ENCODE measurements at places on chromosomes 16 and 17.
A peak's percentile ranks its signal among the peaks of the same experiment; 100 is the strongest.

DNA sequence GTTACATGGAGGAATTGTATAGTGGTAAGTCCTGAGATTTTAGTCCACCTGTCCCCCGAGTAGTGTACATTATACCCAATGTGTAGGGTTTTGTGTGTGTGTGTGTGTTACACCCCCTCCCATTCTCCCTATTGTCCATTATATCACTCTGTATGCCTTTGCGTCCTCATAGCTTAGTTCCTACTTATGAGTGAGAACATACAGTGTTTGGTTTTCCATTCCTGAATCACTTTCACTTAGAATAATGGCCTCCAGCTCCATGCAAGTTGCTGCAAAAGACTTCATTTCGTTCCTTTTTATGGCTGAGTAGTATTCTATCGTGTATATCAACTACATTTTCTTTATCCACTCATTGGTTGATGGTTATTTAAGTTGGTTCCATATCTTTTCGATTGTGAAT, 635 bp upstream of the FA2H start:
- no peak for DNase-seq

- no peak for DNase-seq
Measured at GRCh38 chr17:44197107-44197506, 2.6 kb downstream of the ATXN7L3 start.

DNA sequence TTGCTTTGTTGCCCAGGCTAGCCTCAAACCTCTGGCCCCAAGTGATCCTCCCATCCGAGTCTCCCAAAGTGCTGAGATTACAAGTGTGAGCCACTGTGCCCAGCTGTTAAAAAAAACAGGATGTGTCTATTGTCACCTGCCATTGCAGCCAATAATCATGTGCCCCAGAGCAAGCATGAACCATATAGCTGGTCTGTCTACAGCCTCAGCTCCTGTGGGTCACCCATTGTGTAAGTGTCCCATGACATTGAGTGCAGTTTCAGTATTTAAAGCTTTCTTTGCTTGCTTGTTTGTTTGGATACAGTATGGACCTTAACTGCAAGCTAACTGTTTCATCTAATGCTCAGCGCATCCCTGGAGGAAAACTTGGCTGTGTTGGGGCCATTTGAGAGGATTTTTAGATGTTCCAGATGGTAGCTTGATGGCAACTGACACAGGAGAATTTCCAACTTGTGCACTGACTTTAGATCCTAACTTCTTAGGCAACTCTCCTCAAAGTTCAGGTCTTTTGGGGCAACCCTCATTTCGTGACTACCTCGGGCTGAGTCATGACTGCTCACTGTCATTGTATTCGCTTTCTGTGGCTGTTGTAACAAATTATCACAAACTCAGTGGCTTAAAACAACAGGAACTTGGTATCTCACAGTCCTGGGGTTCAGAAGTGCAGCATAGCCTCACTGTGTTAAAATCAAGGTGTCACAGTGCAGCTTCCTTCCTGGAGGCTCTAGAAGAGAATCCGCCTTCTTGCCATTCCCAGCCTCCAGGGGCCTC, 30.3 kb upstream of the ADORA2B start:
- DNase-seq = no peak

DNA sequence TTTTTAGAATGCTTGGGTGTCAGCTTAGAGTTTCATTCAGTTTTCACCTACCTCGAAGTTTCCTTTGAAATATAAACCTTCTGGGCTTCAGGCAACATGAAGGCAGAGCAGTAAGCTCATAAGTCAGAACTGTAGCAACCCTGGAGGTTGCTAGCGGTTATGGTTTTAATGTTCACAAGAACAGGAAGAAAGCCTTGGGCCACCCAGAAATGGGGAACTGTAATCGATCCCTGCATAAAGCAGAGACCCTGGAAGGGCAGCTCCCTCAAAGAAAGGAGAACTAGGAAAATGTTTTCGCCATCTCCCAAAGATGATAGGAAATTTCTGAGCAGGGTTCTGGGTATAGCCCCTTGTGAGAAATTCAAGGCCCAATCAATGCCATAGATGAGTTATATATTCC, 47.8 kb upstream of the RASL10B start:
- no peak for DNase-seq

DNA sequence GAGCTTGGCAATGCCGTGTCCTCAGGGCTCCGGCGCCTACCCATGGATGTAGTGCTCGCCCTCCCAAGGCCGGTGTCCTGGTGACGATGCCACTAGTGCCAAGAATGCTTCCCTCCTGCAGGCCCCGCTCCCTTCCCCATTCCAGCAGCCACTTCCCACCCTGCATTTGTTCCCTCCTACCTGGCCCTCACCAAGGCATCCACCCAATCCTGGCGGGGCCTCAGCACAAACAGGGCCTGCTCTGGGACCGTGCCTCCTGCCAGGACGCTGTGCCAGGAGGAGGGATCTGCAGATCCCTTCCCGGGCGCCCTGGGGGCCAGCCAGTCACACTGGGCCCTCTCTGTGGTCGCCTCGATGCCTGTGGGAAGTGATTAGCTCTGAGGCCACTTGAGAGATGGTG, 25.1 kb downstream of the ABR start:
- no peak for DNase-seq

GRCh38 chr16:5041600-5042133, 7.9 kb upstream of the NAGPA start:
- peak; percentile 86 for DNase-seq

DNA sequence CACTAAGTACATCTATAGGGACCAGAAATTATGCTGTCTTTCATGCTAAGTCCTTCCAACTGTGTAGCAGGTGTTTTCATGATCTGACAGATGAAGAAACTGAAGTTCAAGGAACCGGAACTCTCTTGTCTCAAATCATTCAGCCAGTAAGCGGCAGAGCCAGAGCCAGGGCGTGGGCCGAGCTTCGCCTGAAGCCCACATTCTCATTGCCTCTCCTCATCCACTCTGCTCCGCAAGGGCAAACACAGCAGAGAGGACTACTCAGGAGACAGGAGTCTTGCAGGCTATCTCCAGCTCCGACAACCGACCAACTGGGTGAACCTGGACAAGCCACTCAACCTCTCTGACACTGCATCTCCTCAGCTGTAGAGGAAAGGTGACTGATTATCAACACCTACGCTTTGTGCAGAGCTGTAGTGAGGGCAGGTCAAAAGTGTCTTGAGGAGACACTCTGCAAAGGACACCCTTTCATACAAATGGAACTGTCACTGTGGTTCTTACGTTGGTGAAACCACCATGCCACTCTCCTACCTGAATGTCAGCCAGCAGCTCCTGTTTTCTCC, 72.9 kb downstream of the CYTH1 start:
- no peak for DNase-seq

- no peak for DNase-seq
Measured at GRCh38 chr17:61326330-61326729, 73.3 kb upstream of the TBX2 start.

GRCh38 chr17:1970843-1971384, 54.2 kb downstream of the RTN4RL1 start:
- DNase-seq = no peak

DNA sequence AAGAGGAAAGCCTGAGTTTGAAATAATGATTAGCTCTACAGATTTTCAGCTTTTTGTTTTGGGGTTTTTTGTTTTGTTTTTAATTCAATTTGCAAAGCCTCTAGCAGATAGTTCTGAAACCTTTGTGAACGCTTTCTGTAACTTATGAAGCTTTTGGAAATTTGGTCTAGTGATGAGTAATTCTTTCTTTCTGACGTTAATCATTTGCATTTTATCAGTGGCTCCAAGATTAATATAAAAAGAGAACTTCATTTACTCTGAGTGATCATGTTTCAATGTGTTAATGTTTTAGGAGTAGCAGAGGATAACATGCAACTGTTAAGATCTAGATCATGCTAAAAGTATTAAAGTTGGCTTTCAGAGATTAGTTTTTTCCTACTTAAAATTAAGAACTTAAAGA, 160.3 kb upstream of the TBX2 start:
- no peak for DNase-seq

DNA sequence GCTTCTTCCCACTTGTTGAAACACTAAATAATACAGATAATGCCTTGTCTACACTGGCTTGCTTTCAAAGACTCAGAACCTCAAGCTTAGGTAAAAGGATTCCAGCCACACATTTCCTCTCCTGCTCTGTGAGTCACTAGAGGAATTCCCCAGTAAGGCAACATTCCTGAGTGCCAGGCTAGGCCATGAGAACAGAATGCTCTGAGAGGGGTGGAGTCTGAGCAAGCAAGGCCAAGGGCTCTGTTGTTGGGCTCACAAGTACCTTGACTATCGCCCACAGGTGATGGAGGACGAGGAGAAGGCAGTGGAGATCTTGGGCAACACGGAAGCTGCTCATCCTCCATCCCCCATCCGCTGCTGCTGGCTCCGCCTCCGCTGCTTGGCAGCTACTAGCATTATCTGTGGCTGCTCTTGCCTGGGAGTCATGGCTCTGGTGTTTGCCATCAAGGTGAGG, 6.7 kb upstream of the PHKG2 start:
- peak; percentile 89 for DNase-seq

- DNase-seq = peak; percentile 95
Measured at GRCh38 chr17:13346081-13346533, 255.6 kb downstream of the HS3ST3A1 start.

DNA sequence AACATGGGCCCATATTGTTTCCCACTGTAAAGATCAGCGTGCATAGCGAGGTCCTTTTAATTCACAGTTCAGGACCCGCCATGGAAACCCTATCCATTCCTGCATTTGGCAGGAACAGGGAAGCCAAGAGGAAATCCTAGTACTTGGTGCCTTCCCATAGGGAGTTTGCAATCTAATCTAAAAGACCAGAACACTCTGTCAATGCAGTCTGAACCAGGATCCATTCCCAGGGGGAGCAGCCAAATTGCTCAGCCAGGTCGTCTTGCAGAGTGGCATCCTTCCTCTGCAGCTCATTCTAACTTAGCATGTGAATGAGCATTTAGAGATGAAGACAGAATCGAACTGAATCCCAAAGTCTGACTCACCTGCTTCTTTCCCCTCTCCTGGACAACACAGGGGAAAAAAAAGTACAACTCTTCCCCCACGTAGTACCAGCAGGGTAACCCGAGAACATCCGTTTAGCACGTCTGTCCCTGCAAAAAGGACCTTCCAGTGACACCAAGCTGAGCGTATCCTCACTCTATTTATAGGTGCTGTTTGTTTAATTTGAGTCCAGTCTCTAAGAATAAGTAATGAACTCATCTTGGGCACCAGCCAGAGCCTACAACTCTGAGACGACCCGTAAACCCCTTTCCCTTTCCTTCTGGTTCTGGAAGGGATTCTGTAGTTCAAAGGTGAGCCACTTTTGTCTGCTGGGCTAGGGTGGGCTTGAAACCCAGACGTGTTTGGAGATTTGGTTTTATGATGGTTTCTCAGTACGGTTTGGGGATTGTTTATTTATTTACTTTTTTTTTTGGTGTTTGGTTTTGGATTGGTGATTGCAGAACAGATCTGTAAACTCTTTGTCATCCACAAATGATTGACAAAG, 74.5 kb downstream of the ERCC4 start:
- DNase-seq = no peak

DNA sequence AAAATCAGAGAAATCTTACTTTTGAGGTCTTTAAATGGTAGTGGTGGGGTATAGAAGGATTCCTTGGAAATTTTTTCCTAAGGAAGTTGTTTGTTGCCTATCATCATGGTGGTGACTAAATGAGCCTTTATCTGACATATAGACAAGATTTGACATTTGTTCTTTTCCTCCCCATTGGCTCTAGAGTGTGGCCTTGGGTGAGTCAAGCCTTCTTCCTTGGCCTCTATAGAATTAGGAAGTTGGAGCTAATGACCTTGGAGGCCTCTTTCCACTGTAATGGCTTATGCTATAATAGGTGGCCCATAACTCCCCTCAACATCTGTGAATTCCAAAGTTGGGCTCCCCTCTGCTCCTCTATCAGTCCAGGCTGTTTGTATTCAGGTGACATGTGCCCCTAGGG, 79.1 kb upstream of the HNF1B start:
- DNase-seq = no peak

- no peak for DNase-seq
Measured at GRCh38 chr16:48284772-48285409, 37.6 kb upstream of the ABCC11 start.

DNA sequence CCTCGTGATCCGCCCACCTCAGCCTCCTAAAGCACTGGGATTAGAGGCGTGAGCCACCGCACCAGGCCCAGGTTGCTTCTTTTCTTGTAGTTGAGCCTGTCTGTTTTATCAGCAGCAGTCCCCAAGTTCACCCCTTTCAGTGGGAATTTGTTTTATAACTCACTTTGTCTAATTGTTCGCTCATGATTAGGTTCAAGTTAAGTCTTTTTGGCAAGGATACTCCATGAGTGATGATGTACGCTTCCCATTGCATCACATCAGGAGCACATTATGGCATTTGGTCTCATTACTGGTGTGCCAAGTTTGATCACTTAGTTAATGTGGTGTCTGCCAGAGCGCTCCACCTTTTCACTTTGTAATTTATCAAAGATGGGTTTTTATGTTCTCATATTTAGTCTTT, 14.4 kb upstream of the GJD3 start:
- no peak for DNase-seq

- DNase-seq = no peak
Measured at GRCh38 chr17:76952402-76952801, 84.2 kb downstream of the MGAT5B start.

DNA sequence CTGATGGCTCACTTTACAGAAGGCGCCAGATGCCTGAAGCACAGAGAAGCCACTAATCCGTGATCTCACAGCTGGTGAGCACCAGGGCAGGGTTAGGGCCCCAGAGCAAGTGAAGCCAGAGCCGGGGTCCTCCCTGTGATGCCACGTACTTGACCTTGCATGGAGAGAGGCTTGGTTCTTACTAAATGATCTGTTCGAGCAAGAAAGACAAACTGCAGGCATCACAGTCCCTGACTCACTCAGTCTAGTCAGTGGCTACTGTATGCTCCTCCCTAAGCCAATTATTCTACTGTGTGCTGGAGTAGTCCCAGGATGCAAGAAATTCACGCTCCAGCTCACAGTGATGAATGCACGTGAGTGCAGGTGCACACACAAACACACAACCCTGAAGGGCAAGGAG, 55.4 kb downstream of the SDK2 start:
- no peak for DNase-seq

GRCh38 chr17:784143-784542, 2.0 kb downstream of the MRM3 start:
- DNase-seq = peak; percentile 30

DNA sequence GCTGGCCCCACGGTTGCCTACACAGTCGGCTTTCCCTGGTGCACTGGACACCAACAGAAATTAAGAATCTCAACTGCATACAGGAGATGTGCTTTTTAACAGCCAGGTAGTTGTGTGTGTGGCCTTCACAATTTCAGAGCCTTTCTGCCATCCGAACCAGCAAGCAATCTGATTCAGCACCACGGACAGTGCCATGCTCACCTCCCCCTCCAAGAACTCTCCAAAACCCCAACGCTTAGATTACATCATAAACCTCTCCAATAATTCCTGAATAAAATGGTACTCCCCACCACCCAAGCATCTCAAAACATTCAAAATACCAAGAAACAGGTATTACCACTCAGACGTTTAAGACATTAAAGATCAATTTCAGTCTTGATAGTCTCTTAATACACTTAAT, 31.8 kb downstream of the USP7 start:
- DNase-seq = no peak

DNA sequence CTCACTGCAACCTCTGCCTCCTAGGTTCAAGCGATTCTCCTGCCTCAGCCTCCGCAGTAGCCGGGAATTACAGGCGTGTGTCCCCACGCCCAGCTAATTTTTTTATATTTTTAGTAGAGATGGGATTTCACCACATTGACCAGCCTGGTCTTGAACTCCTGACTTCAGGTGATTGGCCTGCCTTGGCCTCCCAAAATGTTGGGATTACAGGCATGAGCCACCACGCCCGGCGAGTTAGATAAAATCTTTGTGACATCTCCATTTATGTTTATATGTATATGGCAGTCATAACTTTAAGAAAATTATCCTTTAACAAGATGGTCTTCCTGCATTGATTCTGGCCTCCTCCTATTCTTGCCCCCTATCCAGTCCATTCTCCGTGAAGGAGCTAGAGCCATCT, 24.0 kb downstream of the CCDC42 start:
- no peak for DNase-seq
